HCT116 (cell line): ENCODE measurements at places on chromosomes 1 and 21.
A peak's percentile ranks its signal among the peaks of the same experiment; 100 is the strongest.

DNA sequence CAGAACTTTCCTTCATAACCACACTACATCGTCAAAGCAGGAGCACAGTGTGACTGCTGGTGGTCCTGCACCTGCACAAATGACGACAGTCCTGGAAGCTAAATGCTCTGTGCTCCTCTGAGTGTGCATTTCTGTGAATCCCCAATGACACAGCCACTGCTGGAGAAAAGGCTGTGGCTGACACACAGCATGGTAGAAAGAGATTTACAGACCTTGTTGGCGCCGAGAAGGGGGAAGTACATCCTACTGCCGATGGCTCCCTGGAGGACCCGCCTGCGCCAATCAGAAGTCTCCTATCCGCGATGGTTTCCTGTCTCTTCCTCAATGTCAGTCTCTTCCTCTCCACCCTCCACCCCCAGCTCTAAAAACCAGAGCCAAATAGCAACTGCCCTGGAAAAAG, 115.4 kb upstream of the RAB4A start:
- H3K27me3 ChIP-seq: no peaks in the 10 kb centered on the region
- H3K27ac ChIP-seq: no peak overlapping the region
- no peaks in the 10 kb centered on the region for H3K36me3 ChIP-seq
- H3K4me1 ChIP-seq: no peaks in the 10 kb centered on the region

- no peaks in the 10 kb centered on the region for H3K36me3 ChIP-seq
- no peak overlapping the region for H3K4me3 ChIP-seq
- DNase-seq: no peak
- no peak overlapping the region for H3K27ac ChIP-seq
Observed at GRCh38 chr1:5742032-5742431, 250.2 kb downstream of the NPHP4 start.

GRCh38 chr1:205283270-205284147, 38.0 kb downstream of the NUAK2 start:
- no peak overlapping the region for H3K4me3 ChIP-seq
- peaks cover 64% of the 10 kb centered on the region for H3K4me1 ChIP-seq
- H3K36me3 ChIP-seq: no peaks in the 10 kb centered on the region
- H3K27ac ChIP-seq: no peak overlapping the region
- no peaks in the 10 kb centered on the region for H3K27me3 ChIP-seq
- no peak for DNase-seq

DNA sequence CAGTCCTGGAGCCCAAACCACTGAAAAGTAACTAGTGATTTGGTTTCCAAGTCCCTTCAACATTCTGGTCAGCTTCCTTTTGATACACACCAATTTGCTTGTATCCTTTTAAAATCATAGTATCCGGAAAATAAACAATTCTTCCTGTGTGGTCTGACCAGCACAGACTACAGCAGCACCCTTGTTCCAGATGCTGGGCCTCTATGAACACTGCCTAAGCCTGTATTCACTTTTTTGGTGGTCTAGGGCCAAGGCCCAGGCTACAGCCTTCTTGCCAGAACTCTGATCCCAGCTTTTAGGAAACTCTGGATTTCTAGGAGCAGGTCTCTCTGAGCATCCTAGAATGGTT, 801 bp upstream of the DDAH1 start:
- no peak for DNase-seq
- no peaks in the 10 kb centered on the region for H3K27me3 ChIP-seq
- peak overlapping the region; percentile 65 for H3K4me3 ChIP-seq
- H3K27ac ChIP-seq: no peak overlapping the region
- no peaks in the 10 kb centered on the region for H3K36me3 ChIP-seq

- no peak overlapping the region for H3K4me3 ChIP-seq
- H3K36me3 ChIP-seq: no peaks in the 10 kb centered on the region
- no peaks in the 10 kb centered on the region for H3K4me1 ChIP-seq
Observed at GRCh38 chr1:201598396-201598795, 59.5 kb downstream of the NAV1 start.

DNA sequence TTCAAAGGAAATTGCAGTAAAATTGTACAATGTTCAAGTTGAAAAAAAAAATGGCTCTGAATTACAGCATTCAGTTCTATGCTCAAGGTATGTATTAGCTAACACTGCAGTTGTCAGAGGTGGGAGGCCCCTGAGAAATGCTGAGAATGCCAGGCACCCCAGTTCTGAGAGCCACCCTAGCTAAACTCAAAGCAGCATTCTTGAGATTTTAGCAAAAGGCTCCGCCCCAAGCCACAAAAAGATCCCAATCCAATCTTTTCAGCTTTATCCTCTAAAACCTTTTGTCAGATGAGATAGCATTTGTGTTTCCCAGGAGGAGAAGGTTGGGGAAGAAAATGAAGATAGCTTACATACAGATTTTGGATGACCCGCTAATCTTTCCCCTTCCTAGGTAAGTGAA, 68.8 kb downstream of the SMYD2 start:
- no peak overlapping the region for H3K4me3 ChIP-seq
- H3K4me1 ChIP-seq: no peaks in the 10 kb centered on the region
- no peaks in the 10 kb centered on the region for H3K27me3 ChIP-seq

GRCh38 chr1:36116901-36117300, 8.1 kb downstream of the COL8A2 start:
- no peaks in the 10 kb centered on the region for H3K4me1 ChIP-seq
- no peak overlapping the region for H3K4me3 ChIP-seq

DNA sequence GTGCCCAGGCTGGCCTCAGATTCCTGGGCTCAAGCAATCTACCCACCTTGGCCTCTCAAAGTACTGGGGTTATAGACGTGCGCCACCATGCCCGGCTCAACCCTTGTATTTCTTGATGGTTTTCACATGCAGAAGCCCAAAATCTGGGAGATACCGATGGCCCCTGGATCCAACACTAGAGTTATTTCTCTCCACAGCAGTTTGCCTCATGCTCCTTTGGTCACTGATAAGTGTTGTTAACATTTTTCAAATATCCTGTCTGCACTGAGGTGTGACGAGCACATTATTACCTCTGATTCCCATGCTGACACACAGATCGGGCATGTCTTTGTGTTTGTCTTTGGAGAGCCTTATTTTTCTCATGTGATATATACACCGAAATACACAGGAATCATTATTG, 107.0 kb downstream of the KIF26B start:
- no peak overlapping the region for H3K4me3 ChIP-seq
- H3K36me3 ChIP-seq: no peaks in the 10 kb centered on the region
- H3K27ac ChIP-seq: no peak overlapping the region
- H3K4me1 ChIP-seq: peaks cover 2% of the 10 kb centered on the region; the same call in 1 of the 2 replicates
- peaks cover 19% of the 10 kb centered on the region; the same call in 1 of the 2 replicates for H3K27me3 ChIP-seq

DNA sequence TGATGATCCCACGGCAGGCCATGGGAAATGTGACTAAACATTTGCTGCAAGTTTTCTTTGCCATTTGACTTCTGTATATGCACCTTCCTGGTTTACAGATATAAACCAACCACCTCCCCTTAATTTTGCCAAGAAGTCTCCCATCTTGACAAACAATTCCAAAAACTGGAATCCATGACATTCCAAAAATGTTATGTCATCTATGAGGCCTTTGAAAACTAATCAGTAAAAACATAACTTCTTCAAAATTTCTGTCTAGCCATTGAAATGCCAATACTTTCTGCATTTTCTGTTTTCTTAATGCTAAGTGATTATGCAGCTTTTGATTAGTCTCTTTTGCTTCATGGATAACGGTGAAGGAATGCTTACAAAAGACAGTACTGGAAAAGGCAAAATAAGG, 84.1 kb downstream of the LYST start:
- no peaks in the 10 kb centered on the region for H3K36me3 ChIP-seq
- no peak for DNase-seq
- H3K27me3 ChIP-seq: no peaks in the 10 kb centered on the region

- no peak for DNase-seq
- no peak overlapping the region for H3K27ac ChIP-seq
- no peaks in the 10 kb centered on the region for H3K36me3 ChIP-seq
- H3K4me1 ChIP-seq: no peaks in the 10 kb centered on the region
- no peaks in the 10 kb centered on the region for H3K27me3 ChIP-seq
Observed at GRCh38 chr21:39688010-39688409, 57.0 kb upstream of the IGSF5 start.

DNA sequence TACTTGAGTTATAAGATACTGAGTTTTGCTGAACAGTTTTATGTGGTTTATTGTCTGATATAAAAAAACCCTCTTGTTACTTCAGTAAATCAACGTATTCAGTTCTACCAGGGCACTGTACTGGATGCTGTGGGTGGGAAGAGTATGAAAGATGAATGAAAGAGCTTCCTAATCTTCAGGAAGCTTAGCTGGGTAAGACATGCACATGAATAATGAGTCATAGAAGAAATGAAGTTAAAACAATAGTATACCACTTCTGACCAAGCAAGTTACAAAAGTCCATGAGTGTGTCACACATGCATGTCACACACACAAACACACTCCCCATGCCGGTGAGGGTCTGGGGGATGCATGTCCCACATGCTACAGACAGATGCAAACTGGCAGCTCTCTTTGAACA, 105.9 kb downstream of the SIPA1L2 start:
- no peak overlapping the region for H3K4me3 ChIP-seq
- no peak for DNase-seq
- H3K36me3 ChIP-seq: no peaks in the 10 kb centered on the region
- H3K4me1 ChIP-seq: peaks cover 10% of the 10 kb centered on the region; the same call in 1 of the 2 replicates
- no peak overlapping the region for H3K27ac ChIP-seq

GRCh38 chr1:228015276-228016180, 8.7 kb downstream of the WNT3A start:
- no peaks in the 10 kb centered on the region for H3K27me3 ChIP-seq
- H3K4me1 ChIP-seq: peaks cover 4% of the 10 kb centered on the region; the same call in 1 of the 2 replicates
- no peaks in the 10 kb centered on the region for H3K36me3 ChIP-seq

DNA sequence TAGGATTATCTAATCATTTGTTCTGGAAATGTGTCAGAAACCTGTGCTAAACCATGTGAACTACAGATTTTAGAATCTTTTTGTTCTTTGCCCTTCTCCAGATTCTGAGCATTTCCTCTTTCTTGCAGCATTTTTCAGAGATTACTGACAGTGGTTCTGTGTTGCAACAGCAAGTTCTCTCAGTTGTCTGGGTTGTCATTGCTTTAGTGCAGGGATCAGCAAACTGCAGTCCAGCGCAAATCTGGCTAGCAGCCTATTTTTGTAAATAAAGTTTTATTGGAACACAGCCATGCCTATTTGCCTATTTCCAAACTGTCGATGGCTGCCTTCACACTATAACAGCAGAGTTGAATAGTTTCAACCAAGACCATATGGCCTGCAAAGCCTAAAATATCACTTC, 66.3 kb upstream of the LRRC8D start:
- H3K4me3 ChIP-seq: no peak overlapping the region
- H3K4me1 ChIP-seq: no peaks in the 10 kb centered on the region
- no peaks in the 10 kb centered on the region; the same call in 1 of the 2 replicates for H3K27me3 ChIP-seq
- H3K27ac ChIP-seq: no peak overlapping the region
- no peaks in the 10 kb centered on the region for H3K36me3 ChIP-seq
